ENCODE measurements at places on chromosomes 1 and 21.
A peak's percentile ranks its signal among the peaks of the same experiment; 100 is the strongest.

DNA sequence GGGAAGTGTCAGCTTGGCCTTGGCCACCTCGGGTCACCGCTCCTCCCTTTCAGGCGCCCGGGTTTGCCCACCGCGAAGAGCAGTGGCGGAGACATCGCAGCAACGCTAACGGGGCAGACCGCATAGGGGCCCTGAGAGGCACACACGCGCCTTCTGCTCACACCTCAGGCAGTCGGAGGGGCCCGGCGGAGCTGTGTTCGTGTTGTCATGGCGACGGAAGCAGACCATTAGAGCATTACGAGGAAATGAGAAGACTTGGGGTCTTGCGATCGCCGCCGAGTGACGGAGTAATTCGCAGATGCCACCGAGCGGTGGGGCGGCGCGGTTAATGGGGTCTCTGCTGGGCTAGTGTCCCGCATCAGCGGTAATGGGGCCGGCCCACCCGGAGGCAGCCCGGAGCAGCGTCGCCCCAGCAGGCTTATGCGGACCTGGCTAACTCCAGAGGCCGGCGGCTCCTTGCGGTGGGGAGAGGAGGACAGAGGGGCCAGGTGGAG, 144.1 kb downstream of the TNR start:
- DNase-seq: no peak

GRCh38 chr1:224755586-224755985, 139.5 kb downstream of the CNIH3 start:
- DNase-seq: no peak

- no peak for DNase-seq
Observed at GRCh38 chr1:182397653-182398393, 2.6 kb downstream of the TEDDM1 start.

- DNase-seq: no peak
Observed at GRCh38 chr1:157086299-157086698, 13.3 kb downstream of the ETV3L start.

DNA sequence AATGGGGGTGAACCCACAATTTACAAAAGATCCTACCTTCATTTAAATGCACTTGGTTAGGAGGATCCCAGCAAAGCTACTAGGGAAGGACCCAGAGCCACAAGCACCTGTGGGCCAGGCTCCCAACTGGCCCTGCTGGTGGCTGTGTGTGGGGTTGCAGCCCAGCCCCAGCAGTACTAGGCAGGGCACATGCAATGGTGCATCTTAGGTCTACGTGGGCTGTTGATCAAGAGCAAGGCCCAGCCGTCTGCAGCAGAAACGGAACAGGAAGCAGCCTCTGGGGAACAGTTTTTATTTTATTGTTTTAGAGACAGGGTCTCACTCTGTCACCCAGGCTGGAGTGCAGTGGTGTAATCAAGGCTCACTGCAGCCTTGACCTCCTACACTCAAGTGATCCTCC, 134.1 kb upstream of the RAB4A start:
- DNase-seq: peak; percentile 14

DNA sequence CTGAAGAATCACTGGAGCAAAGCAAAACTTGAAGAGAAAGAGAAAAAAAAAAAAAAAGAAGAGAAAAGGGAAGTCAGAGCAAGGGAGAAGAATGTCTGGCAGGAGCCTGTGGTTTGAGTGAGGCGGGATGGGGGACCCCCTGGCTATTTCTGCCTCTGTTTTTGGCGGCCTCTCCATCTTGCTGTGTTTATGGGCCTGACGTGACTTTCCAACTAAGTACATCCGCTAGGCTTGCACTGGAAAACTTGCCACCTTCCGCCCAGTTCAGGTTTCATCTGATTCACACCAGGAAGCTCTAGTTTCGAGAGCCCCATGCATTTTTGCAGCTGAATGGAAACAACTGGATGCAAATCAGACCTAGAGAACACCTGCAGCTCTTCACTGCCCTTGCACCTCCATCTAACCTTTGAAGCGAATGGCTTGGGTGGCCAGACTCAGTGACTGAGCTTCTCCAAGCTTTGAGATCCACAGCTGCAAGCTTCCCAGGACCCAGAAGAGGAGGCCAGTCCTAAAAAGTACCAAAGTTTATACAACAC, 28.0 kb downstream of the TBX15 start:
- no peak for DNase-seq

GRCh38 chr1:96525657-96526557, 195.7 kb upstream of the PTBP2 start:
- no peak for DNase-seq

- no peak for DNase-seq
Observed at GRCh38 chr1:229199261-229200243, 71.4 kb upstream of the RAB4A start.

GRCh38 chr1:16630661-16631247, 17.4 kb upstream of the NBPF1 start:
- DNase-seq: no peak

GRCh38 chr1:24954631-24955030, 24.6 kb upstream of the RUNX3 start:
- DNase-seq: no peak

GRCh38 chr1:154590756-154591155, 17.2 kb downstream of the ADAR start:
- no peak for DNase-seq

GRCh38 chr21:39947031-39947430, 79.8 kb downstream of the PCP4 start:
- no peak for DNase-seq

- no peak for DNase-seq
Observed at GRCh38 chr1:115246526-115246925, 91.5 kb downstream of the NGF start.

DNA sequence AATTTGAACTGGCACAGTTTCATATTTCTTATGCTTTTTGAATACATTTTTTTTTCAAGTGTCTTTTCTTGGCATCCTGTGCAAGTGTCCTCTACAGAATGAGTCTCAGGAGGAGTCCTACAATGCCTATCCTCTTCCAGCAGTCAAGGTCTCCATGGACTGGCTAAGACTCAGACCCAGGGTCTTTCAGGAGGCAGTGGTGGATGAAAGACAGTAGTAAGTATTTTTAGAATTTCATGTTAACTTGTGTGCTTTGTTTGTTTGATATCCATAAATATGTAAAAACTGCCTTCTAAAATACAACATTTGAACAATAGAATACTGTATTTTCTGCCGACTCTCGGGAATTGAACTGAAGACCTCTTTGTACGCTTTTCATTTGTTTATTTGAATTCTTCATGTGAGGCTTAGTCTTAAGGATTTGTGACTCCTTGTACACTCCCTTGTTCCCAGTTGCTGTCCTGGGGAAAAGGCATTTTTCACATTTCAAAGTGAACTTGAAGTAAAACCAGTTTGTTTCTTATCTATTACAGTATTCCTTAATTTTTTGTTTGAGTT, 56.6 kb downstream of the NCF2 start:
- no peak for DNase-seq

- no peak for DNase-seq
Observed at GRCh38 chr1:2984399-2985061, 36.7 kb upstream of the ACTRT2 start.

GRCh38 chr1:3899754-3900149, 320 bp downstream of the C1orf174 start:
- no peak for DNase-seq

DNA sequence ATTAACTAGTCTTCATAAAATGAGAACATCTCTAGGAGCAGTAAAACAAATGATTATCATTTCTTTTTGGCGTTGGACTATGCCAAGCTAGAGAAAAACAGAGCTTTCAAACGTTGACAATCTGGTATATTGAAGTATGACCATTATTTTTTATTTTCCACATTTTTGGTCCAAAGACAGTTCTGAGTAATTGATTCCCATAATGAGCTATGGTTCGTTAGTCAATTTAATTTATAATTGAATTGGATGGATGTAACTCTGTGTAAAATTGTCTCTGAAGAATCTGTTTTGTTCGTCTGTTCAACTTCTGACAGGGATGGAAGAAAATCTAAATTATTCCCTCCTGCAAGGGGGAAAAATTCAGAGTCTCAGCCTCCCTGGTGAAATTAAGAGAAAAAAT, 234.5 kb downstream of the LMO4 start:
- no peak for DNase-seq

DNA sequence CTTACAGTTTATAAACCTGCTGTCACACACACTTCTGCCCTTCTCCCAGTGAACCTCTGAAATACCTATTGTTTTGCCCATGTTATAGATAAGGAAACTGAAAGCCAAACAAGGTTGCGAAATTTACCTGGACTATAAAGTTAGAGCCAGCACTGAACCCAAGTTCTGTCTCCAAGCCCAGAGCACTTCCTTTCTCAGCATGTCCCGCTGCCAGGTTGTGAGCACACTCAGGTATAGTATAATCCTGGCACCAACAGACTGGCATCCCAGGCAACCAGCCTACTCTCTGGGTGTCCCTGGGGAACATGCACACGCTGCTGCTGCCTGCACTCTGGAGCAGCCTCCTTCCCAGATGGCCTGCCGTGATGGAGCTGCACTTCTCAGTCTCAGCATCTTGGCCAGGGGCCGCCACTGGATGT, 45.1 kb downstream of the PGBD5 start:
- DNase-seq: no peak

- DNase-seq: no peak
Observed at GRCh38 chr1:39392851-39393573, 98.4 kb upstream of the BMP8A start.

GRCh38 chr1:64050601-64051000, 152.8 kb upstream of the UBE2U start:
- DNase-seq: no peak

GRCh38 chr21:14533499-14534428, 12.4 kb downstream of the SAMSN1 start:
- peak; percentile 88 for DNase-seq

- DNase-seq: no peak
Observed at GRCh38 chr1:178910023-178910422, 39.1 kb upstream of the ANGPTL1 start.

DNA sequence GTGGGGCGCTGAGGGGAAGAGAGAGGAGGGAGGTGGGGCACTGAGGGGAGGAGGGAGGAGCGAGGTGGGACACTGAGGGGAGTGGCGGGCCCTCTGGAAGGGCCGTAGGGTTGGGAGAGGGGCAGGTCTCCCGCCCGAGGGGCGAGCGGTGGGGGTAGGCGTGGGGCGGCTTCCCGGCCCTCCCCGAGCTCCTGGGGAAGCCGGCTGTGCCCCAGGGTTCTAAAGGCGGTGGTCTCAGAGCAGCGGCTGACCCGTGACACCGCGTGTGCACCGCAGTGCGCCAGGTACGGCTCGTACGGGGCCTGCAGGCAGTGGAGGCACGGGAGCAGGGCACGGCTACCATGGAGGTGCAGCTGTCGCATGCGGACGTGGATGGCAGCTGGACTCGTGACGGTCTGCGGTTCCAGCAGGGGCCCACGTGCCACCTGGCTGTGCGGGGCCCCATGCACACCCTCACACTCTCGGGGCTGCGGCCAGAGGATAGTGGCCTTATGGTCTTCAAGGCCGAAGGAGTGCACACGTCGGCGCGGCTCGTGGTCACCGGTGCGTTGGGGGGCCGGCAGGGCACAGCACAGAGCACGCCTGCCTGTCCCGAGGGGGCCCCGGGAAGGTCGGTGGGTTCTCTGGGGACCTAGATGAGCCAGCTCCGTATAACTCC, 68.5 kb downstream of the OBSCN start:
- DNase-seq: no peak

DNA sequence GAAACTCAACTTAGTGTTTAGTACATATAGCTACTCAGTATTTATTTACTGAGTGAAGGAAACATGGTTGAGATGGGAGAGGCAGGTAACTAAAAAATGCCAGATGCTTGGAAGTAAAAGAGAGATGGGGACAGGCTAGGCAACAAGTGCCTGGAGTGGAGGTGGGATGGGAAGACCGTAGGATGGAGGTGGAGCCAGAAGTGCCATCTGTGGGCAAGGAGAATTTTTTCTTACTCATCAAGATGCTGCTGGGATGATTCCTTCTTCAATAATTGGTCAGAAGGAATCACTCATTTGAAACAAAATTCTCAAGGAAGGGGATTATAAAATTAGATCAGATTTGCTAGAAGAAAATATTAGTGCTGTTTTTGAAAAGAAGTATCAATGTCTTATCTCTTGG, 72.9 kb downstream of the IFI44 start:
- DNase-seq: no peak

GRCh38 chr1:20491866-20492265, 5.9 kb upstream of the CAMK2N1 start:
- DNase-seq: no peak

DNA sequence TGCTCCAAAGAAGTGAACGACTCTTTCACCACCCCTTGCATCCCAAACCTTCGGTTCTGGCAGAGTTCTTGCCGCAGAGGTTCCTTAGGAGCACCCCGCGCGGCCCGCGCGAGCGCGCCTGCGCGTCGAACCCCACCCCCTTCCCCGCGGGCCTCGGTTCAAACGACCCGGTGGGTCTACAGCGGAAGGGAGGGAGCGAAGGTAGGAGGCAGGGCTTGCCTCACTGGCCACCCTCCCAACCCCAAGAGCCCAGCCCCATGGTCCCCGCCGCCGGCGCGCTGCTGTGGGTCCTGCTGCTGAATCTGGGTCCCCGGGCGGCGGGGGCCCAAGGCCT, at the start of gene C1orf56:
TSS of gene C1orf56 (plus strand) at position 161 of the 334 bp plus-strand sequence. CDS start at position 258, 97 bp downstream.
- peak; percentile 50 for DNase-seq

DNA sequence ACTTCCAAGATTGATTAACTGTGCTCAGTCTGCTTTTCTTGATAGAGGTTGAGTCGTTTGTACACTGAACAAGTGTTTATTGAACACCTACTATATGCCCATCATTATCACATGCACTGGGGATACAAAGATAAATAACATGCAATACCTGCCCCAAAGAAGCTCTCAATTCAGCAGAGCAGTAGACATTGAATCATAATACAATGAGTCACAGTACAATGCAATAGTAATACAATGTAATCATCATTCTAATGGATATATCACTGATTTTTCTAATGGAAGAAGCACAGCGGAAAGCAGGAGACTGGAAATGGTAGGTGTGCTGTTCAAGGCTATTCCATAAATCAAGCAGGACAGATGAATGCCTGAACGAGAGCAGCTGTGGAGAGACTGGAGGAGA, 3.7 kb upstream of the SEC16B start:
- DNase-seq: no peak

GRCh38 chr1:3042481-3042880, 21.2 kb downstream of the ACTRT2 start:
- DNase-seq: no peak
